Stomach (tissue), 19 donors: ENCODE measurements at places on chromosomes 11 and 22. TPM values are rescaled to one million over a fixed set of nuclear protein-coding genes. Genes with fewer than 3 reads are reported as not detected.

The VSTM5 gene
- total RNA-seq = not detected

- H3K4me1 ChIP-seq = no peaks in the 10 kb centered on the region
- no peak for DNase-seq
- H3K36me3 ChIP-seq = no peaks in the 10 kb centered on the region
- H3K4me3 ChIP-seq = no peak overlapping the region
- peaks cover 50% of the 10 kb centered on the region for H3K27me3 ChIP-seq
Observed at GRCh38 chr22:26327306-26327705, 101.8 kb upstream of the ASPHD2 start.

The OR10A5 gene
- total RNA-seq = not detected

The SMTN gene
- total RNA-seq = 583 TPM

DNA sequence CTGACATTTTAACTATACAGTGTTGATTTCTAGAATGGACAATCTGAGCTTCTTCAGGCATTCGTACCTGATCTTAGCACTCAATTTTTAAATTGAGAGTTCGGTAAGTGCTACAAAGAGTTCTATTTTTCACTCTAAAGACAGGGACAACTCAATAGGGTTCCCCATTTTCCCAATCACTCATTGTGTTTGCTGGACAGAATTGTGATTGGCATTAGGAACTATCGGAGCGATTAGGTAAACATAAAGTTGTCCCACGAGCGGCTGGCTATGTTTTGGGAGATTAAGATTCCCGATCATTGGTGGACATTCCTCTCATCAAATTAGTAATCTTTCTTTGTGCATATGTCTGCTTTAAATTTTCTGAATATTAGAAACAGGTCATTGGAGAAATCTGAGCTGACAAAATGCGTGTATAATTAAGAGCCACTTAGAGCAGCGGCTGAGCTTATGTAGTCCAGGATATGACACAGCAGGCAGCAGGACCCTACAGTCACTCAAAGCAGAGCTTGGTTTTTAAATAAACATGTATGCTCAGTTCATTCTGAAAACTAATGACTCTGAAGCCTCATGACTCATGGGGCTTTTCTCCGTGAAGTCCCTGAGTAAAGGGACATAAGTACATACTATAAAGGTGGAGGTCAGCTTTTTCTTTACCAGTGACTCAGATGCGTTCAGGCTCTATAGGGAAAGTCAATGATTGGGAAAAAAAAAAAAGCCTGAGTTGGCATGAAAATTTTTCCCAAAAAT is 109.4 kb downstream of the GRIA4 start:
- H3K27ac ChIP-seq = no peak overlapping the region
- no peak overlapping the region for H3K4me3 ChIP-seq
- no peaks in the 10 kb centered on the region for H3K4me1 ChIP-seq
- H3K27me3 ChIP-seq = no peaks in the 10 kb centered on the region
- DNase-seq = no peak

DNA sequence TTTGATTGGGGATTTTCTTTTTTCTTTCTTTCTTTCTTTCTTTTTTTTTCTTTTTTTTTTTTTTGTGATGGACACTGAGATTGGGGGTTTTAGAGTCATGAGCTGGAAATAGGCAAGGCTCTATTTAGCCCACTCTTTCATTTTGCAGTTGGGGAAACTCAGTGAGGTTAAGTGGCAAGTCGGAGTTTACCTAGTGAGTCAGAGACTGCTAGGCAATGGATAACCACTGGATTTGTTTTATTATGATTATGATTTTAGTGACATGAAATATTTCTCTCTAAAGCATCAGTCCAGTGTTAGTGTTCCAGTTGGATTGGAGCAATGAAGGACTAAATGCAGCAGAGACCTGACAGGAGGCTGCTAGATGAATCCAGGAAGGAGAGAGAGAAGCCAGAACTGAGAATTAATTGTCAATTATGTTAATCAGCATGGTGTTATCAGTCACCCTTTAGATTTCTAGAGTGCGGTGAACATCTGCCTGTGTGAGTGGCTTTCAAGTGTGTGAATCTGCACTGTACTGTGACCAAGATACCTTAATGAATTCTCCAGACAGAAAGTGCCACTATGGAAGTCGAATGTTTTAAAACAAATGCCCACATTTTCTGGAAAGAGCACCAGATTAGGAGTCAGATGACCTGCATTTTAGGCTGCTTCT is 10.9 kb downstream of the BMAL1 start:
- H3K27ac ChIP-seq = no peak overlapping the region
- peaks cover 7% of the 10 kb centered on the region for H3K4me1 ChIP-seq
- no peak for DNase-seq
- no peaks in the 10 kb centered on the region for H3K36me3 ChIP-seq

The OR51B2 gene
- 0.92 TPM for total RNA-seq

DNA sequence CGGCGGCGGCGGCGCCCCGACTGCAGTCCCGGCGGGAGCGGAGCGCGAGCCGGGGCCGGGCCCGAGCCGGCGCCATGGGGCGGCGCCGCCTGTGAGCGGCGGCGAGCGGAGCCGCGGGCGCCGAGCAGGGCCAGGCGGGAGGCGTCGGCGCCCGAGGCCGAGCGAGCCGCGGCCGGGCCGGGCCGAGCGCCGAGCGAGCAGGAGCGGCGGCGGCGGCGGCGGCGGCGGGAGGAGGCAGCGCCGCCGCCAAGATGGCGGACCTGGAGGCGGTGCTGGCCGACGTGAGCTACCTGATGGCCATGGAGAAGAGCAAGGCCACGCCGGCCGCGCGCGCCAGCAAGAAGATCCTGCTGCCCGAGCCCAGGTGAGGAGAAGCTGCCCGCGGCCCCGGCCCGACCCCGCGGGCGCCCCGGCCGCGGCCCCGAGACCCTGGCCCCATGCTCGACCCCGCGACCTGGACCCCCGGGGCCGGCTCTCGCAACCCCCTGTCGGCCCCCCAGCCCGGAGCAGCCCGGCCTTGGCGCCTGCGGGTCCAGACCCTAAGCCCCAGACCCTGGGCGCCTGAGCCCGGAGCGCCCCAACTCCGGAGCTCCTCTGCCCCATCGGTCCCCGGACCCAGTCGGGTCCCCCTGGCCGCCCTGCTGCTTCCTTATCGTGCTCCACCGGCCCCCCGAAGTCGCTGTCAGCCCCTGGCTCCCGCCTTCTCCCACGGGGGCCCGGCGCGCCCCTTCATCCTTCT is at the start of gene GRK2:
GRK2 (plus strand) TSS at position 25 of the 739 bp plus-strand sequence; CDS start at position 252, 227 bp downstream.
- H3K4me1 ChIP-seq = peaks cover 73% of the 10 kb centered on the region
- H3K36me3 ChIP-seq = no peaks in the 10 kb centered on the region
- DNase-seq = peak; percentile 52
- no peaks in the 10 kb centered on the region for H3K27me3 ChIP-seq
- H3K4me3 ChIP-seq = peak within 1 kb of the TSS; percentile 96

GRCh38 chr11:126766440-126766839 is 234.1 kb downstream of the KIRREL3 start:
- H3K4me1 ChIP-seq = no peaks in the 10 kb centered on the region
- no peaks in the 10 kb centered on the region for H3K27me3 ChIP-seq
- DNase-seq = no peak
- no peaks in the 10 kb centered on the region for H3K36me3 ChIP-seq
- no peak overlapping the region for H3K27ac ChIP-seq

The PHF21B gene
- total RNA-seq = 0.37 TPM

DNA sequence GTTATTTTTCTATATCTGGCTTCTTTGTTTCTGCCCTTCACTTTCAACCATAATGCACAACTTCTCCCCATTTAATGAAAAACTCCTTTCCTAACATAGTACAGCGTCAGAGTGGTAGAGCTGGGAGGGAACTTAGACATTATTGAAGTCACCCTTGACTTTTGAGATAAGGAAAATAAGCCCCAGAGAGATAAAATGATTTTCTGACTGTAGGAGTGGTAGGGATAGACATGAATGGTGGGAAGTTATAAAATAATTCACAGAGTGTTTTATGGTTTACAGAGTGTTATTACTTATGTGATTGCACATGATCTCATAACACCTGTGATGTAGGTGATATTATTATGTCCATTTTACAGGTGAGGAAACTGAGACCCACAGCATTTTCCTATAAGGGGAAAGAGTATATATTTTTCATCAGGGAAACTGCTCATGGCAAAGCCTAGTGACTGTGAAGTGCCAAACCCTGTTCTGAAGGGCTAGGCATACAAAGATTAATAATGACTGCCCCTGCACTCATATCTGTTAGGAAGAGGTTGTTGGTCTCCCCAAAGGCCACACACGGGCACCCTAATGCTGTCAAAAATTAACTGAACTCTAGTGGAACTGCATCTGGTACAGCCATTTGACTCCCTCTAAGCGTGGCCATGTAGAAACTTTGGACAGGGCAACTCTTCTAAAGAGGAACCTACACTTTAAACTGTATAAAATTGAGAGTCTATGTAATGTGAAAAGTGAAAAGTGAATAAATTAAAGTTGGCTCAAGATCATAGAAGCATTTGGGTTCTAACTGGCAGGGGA is 61.1 kb upstream of the PICALM start:
- no peak overlapping the region for H3K4me3 ChIP-seq
- DNase-seq = no peak
- H3K36me3 ChIP-seq = no peaks in the 10 kb centered on the region
- H3K27me3 ChIP-seq = no peaks in the 10 kb centered on the region
- H3K4me1 ChIP-seq = peaks cover 5% of the 10 kb centered on the region
- H3K27ac ChIP-seq = no peak overlapping the region

The TRIM49 gene
- not detected for total RNA-seq

GRCh38 chr11:110251836-110252235 is 44.6 kb downstream of the RDX start:
- H3K4me1 ChIP-seq = no peaks in the 10 kb centered on the region
- DNase-seq = peak; percentile 49
- H3K36me3 ChIP-seq = peaks cover 57% of the 10 kb centered on the region
- H3K4me3 ChIP-seq = no peak overlapping the region

DNA sequence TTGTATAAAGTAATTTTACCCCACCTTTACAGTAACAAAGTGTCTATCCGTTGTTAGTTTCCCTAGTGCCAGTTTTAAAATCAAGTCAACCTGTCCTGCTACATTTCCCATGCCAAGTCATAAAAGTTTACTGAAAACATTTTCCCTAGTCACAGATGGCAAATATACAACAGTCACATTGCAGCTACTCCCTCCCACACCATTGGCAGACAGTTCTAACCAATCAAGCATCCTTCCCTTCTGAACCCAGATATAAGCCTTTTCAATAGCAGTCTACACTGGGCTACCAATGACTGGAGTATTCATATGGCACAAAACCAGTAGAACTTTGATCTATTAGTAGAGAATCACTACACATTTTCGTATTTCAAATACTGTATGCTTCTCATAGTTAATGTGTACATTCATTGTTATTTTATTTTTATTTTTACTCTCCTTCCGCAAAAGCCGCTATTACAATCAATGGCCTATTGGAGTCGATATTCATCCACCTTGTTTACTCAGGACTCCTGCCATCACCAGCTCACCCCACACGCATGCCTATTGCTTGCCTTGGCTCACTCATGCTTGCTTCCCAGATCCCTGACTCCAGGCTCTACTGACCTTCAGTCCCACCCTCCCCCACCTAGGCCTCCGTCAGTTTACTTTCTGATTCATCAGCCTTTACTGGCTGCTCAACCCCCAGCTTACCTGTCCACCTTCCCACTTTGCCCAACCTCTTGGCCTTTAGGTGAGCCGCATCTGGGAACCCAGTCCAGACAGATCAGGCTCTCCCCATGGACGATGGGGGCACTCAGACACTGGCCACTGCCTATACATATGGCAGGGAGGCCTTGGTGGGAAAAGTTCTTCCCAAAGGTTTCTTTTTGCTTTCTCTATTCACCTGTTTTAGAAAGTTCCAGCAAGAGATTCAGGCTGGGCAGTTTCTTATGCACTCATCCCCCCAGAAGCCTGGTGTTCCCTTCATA is 408.4 kb downstream of the SOX6 start:
- no peaks in the 10 kb centered on the region for H3K4me1 ChIP-seq
- no peak overlapping the region for H3K27ac ChIP-seq
- H3K4me3 ChIP-seq = no peak overlapping the region
- no peaks in the 10 kb centered on the region for H3K27me3 ChIP-seq

- H3K36me3 ChIP-seq = no peaks in the 10 kb centered on the region
- peaks cover 11% of the 10 kb centered on the region for H3K4me1 ChIP-seq
Observed at GRCh38 chr11:86676533-86677154, 4.2 kb upstream of the ME3 start.

DNA sequence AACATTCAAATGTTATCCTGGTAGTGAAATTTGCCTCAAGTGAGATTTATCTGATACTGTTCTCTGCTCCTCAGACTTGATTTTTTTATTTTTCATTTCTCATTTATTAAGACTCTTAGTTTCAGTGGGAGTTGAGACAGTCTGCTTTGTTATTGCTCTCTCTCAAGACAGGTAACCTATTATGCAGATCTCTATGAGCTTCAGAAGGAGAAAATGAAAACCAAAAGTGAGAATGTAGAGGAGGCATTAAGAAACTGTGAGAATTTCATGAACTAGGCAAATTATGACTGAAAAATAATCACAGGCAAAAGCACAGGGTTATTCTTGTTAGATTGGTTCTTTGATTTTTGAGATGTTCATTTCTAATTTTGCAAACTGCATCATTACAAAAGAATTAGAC is 290.0 kb upstream of the CHORDC1 start:
- no peaks in the 10 kb centered on the region for H3K4me1 ChIP-seq
- no peak overlapping the region for H3K4me3 ChIP-seq
- H3K27me3 ChIP-seq = no peaks in the 10 kb centered on the region
- H3K36me3 ChIP-seq = no peaks in the 10 kb centered on the region
- H3K27ac ChIP-seq = no peak overlapping the region

DNA sequence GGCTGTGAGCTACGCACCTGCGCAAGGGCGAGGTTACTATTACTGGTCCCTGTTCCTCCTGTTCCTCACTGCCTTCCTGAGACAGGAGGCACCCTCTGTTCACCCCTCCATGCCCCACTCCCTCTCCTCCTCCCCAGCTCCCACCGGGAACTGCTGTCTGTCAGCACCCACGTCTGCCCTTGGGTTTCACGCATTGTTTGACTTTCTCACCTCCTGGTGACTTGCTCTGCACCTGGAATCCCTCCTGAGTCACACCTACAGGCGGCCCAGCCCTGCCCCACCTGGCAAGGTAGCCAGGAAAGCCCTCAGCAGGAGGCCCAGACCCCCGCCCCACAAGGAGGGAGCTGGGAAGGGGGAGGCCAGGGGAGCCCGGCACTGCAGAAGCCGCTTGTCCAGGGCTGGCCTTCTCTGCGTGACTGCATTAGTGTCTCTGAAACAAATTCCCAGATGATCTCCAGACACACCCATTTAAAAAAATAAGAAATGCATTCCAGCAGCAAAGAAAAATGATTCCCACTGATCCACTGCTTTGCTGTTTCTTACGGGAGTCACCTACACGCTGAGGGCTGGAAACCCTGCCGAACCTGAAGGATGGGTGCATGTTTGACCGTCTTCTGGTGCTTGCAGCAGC is 86.4 kb downstream of the CELSR1 start:
- peaks cover 33% of the 10 kb centered on the region for H3K27me3 ChIP-seq
- no peaks in the 10 kb centered on the region for H3K36me3 ChIP-seq
- DNase-seq = peak; percentile 45
- peak overlapping the region; percentile 46 for H3K27ac ChIP-seq
- H3K4me3 ChIP-seq = no peak overlapping the region

DNA sequence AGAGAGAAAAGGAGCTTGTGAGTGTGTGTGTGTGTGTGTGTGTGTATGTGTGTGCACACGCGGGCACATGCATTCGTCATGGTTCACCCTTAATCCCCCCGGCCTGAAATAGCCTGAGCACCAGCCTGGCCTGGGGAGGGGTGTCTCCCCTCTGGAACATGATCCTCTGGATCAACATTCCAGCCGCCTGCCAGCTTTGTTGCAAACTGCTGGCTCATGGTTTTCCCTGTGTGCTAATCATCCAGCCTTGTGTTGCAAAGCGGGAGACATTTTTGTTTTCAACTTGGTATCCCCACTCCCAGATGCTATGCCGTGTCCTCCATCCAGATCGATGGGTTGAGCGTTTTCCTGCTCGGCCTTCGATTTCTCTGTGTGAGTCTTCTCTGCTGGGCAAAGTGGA is 94.3 kb downstream of the FEZ1 start:
- H3K27ac ChIP-seq = no peak overlapping the region
- H3K27me3 ChIP-seq = peaks cover 7% of the 10 kb centered on the region
- peak; percentile 49 for DNase-seq
- peaks cover 14% of the 10 kb centered on the region for H3K36me3 ChIP-seq
- H3K4me3 ChIP-seq = no peak overlapping the region

The IRAG1 gene
- 28.1 TPM for total RNA-seq

The NXPE1 gene
- total RNA-seq = not detected

The SEPTIN5 gene
- total RNA-seq = 18.2 TPM
